Placental pericyte (primary cell): ENCODE measurements at places on chromosomes 2 and 18. TPM values are rescaled to one million over a fixed set of nuclear protein-coding genes. Genes with fewer than 3 reads are reported as not detected.

Gene NT5C1B
- total RNA-seq: not detected in 2 replicates

Gene TMEM163
- total RNA-seq: not detected in 2 replicates

Gene FAM124B
- total RNA-seq: 0.22 and 0.57 TPM in 2 replicates

Gene YWHAQ
- 294 and 424 TPM in 2 replicates for total RNA-seq

Gene TACR1
- 0.29 TPM in 1 of 2 replicates, not detected in the other for total RNA-seq

Gene ICOS
- total RNA-seq: not detected in 2 replicates

Gene DYSF
- total RNA-seq: 0.22 and 0.43 TPM in 2 replicates

Gene SERPINB11
- total RNA-seq: not detected in 2 replicates

Gene TDRD15
- not detected in 2 replicates for total RNA-seq

Gene G6PC2
- total RNA-seq: not detected in 2 replicates
